ENCODE measurements at places on chromosomes 4 and X. TPM values are rescaled to one million over a fixed set of nuclear protein-coding genes. Genes with fewer than 3 reads are reported as not detected.

GRCh38 chr4:104726002-104726401 lies 231.3 kb upstream of the CXXC4 start:
- no peak for DNase-seq
- H3K36me3 ChIP-seq = no peaks in the 10 kb centered on the region
- H3K4me1 ChIP-seq = no peaks in the 10 kb centered on the region
- no peak overlapping the region for H3K4me3 ChIP-seq

GRCh38 chrX:40651620-40652223 lies 4.4 kb upstream of the CXorf38 start:
- H3K27me3 ChIP-seq = no peaks in the 10 kb centered on the region
- DNase-seq = peak; percentile 36
- H3K36me3 ChIP-seq = peaks cover 1% of the 10 kb centered on the region
- no peak overlapping the region for H3K4me3 ChIP-seq

GRCh38 chr4:41070516-41071281 lies 143.6 kb downstream of the APBB2 start:
- DNase-seq = no peak
- no peak overlapping the region for H3K4me3 ChIP-seq
- no peaks in the 10 kb centered on the region for H3K36me3 ChIP-seq
- no peak overlapping the region for H3K27ac ChIP-seq
- H3K4me1 ChIP-seq = no peaks in the 10 kb centered on the region

DNA sequence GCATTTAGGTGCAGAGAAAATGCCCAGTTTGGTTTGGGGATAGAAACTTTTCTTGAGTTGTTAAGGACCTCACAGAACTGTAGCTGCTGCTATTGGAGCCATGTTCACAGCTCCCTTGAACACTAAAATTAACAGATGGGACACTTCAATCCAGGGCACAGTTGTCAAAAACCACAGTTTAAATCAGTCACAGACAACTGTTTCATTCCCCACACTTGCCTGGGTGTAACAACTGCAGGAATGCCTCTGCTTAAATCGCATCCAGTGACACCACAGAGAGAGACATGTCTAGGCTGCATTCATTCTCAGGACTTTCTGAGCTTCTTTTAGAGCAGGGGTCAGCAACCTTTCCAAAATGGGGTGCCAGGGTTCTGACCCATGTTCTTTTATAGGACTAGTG lies 12.7 kb upstream of the CAPN6 start:
- H3K27ac ChIP-seq = no peak overlapping the region
- no peaks in the 10 kb centered on the region for H3K36me3 ChIP-seq
- no peaks in the 10 kb centered on the region for H3K4me1 ChIP-seq

DNA sequence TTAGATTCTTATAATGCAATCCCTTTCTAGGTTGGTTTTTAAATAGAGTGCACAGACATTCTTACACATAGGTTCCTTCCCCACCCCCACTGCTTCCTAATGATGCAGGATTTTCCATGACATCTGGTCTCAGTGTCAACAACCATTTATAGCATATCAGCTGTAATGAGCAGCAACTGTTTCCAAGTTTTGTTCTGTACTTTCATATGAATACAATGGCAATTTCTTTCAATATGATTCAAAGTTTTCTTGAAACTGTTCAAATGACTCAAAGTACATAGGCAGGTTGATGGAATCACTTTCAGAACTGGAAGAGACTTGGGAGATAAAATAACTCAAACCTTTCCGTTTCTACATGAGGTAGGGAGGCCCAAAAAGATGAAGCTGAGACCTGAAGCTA lies 220.7 kb downstream of the CAMK2D start:
- peak; percentile 40 for DNase-seq
- H3K36me3 ChIP-seq = peaks cover 37% of the 10 kb centered on the region
- H3K27me3 ChIP-seq = no peaks in the 10 kb centered on the region

GRCh38 chrX:120453985-120454384 lies 15.1 kb downstream of the LAMP2 start:
- DNase-seq = no peak
- peaks cover 31% of the 10 kb centered on the region for H3K4me1 ChIP-seq
- no peaks in the 10 kb centered on the region for H3K27me3 ChIP-seq
- peaks cover 8% of the 10 kb centered on the region for H3K36me3 ChIP-seq
- no peak overlapping the region for H3K27ac ChIP-seq

DNA sequence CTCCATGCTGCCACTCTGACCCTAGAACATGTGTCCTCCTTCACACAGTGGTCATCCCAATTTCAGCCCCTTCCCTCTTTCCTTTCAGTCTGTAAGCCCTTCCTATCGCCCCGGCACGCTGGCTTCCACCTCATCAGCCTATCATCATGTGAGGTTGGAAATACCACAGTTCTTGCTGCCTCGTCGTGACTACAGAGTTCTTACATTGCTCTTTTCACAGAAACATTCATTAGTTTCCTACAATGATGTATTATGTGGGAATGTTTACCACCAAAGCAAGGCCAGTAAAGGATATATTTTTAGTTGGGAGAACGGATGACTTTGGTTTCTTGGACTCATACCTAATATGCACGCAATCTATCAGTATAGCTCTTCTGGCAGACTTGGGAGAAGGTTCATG lies 169.5 kb upstream of the BOD1L1 start:
- H3K4me1 ChIP-seq = no peaks in the 10 kb centered on the region
- H3K36me3 ChIP-seq = no peaks in the 10 kb centered on the region
- no peak overlapping the region for H3K27ac ChIP-seq
- H3K4me3 ChIP-seq = no peak overlapping the region

DNA sequence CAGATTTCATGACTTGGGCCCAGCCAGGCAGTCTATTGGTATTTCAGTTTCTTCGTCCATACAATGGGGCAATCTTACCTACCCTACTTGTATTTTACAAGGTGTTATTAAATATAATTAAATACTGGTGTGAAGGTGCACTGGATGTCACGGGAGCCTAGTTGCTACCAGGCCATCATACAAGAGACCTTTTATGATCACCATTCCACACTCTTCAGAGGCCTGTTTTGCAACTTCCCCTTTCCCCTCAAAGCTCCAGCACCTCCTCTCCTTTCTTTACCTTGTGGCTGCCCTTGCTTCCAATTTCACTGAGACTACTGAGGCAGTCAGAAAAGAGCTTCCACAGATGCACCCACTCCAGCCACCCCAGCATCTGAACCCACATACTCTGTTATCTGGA lies 93.8 kb upstream of the HELT start:
- no peak for DNase-seq
- H3K27ac ChIP-seq = no peak overlapping the region
- no peak overlapping the region for H3K4me3 ChIP-seq
- no peaks in the 10 kb centered on the region for H3K27me3 ChIP-seq
- no peaks in the 10 kb centered on the region for H3K4me1 ChIP-seq

GRCh38 chrX:55007656-55008055 lies 7.5 kb downstream of the APEX2 start:
- peak overlapping the region; percentile 32 for H3K27ac ChIP-seq
- no peaks in the 10 kb centered on the region for H3K27me3 ChIP-seq
- peaks cover 27% of the 10 kb centered on the region for H3K4me1 ChIP-seq
- no peak for DNase-seq
- peaks cover 31% of the 10 kb centered on the region for H3K36me3 ChIP-seq
- no peak overlapping the region for H3K4me3 ChIP-seq

CT45A3 gene
- total RNA-seq = not detected

GATA1 gene
- total RNA-seq = not detected

HSFX4 gene
- total RNA-seq = not detected
